ENCODE measurements at places on chromosomes 13 and 19.
A peak's percentile ranks its signal among the peaks of the same experiment; 100 is the strongest.

DNA sequence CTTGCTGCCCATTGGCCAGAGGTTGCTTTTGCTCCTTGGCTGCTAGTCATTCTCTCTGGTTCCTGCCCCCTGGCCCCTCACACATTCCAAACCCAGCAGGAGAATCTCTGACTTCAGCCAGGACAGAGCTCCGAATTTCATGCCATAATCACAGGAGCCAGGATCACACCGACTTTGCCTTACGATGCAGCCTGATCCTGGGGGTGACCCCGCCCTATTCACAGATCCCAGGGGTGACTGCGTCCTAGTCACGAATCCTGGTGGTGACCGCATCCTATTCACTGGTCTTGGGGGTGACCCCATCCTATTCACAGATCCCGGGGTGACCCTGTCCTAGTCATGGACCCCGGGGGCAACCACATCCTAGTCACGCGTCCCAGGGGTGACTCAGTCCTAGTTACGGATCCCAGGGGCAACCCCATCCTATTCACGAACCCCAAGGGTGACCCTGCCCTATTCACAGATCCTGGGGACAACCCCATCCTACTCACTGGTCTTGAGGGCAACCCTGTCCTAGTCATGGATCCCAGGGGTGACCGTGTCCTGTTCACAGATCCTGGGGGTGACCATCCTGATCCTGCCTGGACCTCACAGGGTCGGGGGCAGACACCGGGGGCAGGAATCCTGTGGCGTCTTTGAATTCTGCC, 7.4 kb upstream of the TEX29 start:
- no peak for DNase-seq

GRCh38 chr19:45492627-45493470, 4.0 kb downstream of the RTN2 start:
- no peak for DNase-seq

GRCh38 chr19:45442778-45443461, 19.2 kb upstream of the ERCC1 start:
- peak; percentile 88 for DNase-seq

DNA sequence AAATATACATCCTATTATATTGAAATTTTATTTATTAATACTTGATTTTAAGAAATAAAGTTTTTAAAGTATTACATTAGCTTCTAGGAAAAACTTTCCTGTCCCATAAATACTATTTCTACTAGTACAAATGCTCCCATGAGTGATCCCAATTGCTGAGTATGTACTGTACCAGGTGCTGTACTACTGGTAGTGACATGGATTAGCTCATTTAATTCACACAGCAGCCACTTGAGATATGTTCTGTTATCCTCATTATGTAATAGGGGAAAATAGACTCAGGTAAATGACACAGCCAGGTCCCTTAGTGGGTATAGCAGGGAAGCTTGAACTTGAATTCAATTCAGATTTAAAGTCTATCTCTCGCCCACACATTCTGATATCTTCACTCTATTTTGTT, 363.1 kb downstream of the FGF14 start:
- DNase-seq, result no peak

GRCh38 chr13:51152701-51153100, 41.6 kb upstream of the C13orf42 start:
- DNase-seq, result no peak

GRCh38 chr13:23966691-23967615, 69.7 kb upstream of the C1QTNF9B start:
- DNase-seq, result no peak

GRCh38 chr19:18141031-18141430, 11.9 kb upstream of the PIK3R2 start:
- DNase-seq, result no peak

- DNase-seq, result no peak
Observed at GRCh38 chr19:58531034-58531840, 11.6 kb upstream of the ZBTB45 start.

- no peak for DNase-seq
Observed at GRCh38 chr13:43139921-43140320, 116.5 kb downstream of the DNAJC15 start.

- no peak for DNase-seq
Observed at GRCh38 chr13:50200569-50200968, 185.3 kb downstream of the KCNRG start.

GRCh38 chr13:62887046-62887445, 1471.4 kb upstream of the PCDH20 start:
- no peak for DNase-seq

GRCh38 chr19:14149509-14149994, 13.2 kb upstream of the ASF1B start:
- DNase-seq, result peak; percentile 53

GRCh38 chr13:40153516-40153915, 498.1 kb downstream of the COG6 start:
- DNase-seq, result no peak

DNA sequence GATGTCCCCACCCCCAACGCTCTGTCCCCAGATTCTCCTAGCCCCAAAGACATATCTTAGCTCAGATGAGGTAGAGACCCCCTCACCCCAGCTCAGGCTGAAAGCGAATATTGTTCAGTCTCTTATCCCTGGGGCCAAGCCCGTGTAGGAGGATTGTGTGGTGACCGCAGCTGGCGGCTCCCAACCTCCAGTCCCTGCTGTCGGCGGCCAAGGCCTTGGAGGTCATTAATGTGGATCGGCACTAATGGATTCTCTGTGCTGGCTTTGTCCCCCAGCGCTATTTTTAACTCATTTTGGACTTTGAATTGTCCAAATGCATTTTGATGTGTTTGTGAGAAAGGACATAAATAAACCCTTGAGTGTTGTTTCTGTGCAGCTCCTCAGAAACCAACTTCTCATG, 124.2 kb downstream of the UQCRFS1 start:
- no peak for DNase-seq

DNA sequence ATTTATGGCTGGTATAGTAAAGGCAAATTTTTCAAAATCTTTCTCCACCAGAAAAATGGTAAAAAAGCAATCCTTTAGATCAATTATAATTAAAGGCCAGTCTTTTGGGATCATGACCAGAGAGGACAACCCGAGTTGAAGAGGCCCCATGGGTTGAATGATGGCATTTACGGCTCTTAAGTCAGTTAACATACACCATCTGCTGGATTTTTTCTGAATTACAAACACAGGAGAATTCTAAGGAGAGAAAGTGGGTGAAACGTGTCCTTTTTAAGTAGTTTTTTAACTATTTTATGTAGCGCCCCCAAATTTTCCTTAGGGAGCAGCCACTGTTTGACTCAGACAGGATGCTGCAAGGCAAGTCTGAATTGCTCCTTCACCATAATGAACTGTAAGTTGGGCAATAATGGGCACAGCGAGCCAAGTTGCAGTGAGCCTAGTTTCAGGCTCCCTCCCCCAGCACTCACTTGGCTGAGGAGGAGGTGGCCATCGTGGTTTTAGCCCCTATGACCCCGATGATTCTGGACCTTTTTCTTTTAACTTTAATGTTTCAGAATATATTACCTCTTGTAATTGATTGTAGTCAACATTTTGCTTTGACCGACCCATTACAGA, 13.6 kb upstream of the ZNF611 start:
- peak; percentile 68 for DNase-seq

DNA sequence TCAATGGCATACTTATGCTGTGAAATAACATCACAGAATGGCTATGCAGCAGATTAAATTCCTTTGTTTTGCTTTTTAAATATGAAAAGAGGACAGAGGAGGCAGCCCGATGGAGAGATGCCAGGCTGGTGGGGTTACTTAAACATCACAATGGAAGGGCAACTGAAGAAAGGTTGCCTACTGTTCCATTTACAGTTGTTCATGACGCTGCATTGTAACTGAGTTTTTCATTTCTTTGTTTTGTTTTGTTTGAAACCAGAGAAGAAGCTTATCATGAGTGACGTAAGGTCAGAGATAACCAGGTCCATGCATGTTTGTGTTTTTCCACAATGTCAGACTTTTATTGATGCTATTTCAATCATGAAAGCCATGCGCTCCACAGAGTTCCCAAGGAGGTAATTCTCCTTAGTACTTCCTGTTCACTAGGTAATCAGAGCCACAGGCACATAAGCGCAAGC, 273.8 kb downstream of the LHFPL6 start:
- no peak for DNase-seq

- DNase-seq, result peak; percentile 72
Observed at GRCh38 chr19:45693106-45693788, 781 bp downstream of the QPCTL start.

GRCh38 chr19:31718898-31719297, 369.7 kb upstream of the TSHZ3 start:
- DNase-seq, result no peak

DNA sequence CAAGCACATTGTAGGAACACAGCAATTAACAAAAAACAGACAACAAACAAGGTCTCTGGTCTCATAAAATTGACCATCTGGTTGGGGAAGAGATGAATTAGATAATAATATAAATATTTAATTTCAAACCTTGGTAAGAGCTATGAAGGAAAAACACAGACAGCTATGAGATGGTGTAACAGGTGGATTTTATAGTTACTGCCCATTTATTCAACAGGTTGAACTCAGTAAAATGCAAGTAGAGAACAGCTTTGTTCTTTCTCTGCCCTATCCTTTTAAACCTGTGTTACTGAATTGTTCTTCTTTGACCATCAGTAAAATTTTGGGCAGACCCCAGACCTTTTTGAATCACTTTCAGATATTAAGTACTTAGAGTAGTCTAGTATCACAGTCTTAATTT, 77.6 kb upstream of the FAM216B start:
- DNase-seq, result no peak

- DNase-seq, result no peak
Observed at GRCh38 chr13:113804703-113805430, 45.8 kb downstream of the TMEM255B start.

Measured in CD4-positive, alpha-beta T cell treated with Interferon alpha-2 for 1 hour (primary cell).